ENCODE measurements at places on chromosomes 2 and 18.

- DNase-seq = no peak
Observed at GRCh38 chr2:233442028-233442310, 87.7 kb downstream of the DGKD start.

DNA sequence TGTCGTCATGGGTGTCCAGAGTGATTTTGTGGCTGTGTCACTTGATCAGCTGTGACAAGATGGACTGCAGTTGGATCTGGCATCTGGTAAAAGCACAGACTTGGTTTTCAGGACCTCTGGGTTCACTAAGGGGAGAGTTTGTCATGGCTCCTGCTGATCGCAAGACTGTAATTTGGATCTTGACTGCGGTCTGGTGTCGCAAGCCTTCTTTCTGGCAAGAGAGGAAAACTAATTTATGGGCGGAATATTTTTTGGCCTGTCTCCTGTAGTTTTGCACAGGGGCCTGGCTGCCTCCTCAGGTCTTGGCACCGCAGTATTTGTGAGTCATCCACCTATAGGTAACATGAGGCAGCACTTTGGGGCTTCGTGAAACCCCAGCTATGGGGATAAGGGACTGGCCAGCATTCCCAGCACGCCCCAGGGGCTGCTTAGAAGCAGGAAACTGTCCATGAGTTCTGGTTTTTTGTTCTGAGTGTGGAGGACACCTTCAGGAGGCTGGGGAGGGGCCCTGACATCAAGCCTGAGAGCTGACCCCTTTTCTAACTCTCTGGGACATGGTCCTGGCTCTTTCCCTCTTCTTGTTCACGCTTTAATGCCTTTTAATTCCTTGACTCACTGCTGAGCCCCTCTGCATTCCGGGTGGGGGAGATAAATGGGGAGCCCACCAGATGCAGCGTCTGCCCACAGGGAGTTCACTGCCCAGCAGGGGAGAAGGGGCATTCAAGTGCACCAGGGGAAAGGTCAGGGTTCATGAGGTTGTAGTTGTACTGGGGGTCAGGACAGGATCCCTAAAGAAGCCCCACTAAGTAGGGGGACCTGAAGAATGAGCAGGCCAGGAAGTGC lies 12.2 kb downstream of the SH3BP4 start:
- peak; percentile 53 for DNase-seq

- no peak for DNase-seq
Observed at GRCh38 chr2:110872521-110872920, 140.1 kb downstream of the ACOXL start.

GRCh38 chr2:186183406-186183805 lies 302.7 kb upstream of the ZC3H15 start:
- DNase-seq = no peak

DNA sequence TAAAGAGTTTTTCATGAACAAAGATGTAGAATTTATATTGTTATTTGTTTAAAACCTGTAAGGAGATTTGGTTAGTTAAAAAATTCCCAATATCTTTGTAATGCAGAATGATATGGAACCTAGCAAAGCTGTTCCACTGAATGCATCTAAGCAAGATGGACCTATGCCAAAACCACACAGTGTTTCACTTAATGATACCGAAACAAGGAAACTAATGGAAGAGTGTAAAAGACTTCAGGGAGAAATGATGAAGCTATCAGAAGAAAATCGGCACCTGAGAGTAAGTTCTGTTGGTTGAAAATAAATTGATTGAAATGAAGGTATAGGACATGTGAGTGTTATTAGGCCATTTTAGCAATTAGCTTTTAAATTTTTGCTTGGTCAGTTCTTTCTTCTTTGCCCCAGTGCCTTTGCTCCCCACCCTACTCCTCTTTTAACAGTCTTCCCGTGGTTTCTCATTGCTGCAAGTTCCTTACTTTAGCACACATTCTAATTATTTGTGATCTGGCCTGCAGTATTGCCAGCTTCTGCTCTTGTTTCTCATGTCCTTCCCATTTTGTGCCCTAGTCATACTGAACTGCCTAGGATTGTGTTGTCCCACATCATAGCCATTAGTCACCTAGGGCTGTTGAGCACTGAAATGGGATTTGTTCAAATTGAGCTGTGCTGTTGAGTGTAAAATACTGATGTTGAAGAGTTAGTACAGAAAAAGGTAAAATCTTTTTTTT lies 36.6 kb downstream of the VAPA start:
- DNase-seq = peak; percentile 73

DNA sequence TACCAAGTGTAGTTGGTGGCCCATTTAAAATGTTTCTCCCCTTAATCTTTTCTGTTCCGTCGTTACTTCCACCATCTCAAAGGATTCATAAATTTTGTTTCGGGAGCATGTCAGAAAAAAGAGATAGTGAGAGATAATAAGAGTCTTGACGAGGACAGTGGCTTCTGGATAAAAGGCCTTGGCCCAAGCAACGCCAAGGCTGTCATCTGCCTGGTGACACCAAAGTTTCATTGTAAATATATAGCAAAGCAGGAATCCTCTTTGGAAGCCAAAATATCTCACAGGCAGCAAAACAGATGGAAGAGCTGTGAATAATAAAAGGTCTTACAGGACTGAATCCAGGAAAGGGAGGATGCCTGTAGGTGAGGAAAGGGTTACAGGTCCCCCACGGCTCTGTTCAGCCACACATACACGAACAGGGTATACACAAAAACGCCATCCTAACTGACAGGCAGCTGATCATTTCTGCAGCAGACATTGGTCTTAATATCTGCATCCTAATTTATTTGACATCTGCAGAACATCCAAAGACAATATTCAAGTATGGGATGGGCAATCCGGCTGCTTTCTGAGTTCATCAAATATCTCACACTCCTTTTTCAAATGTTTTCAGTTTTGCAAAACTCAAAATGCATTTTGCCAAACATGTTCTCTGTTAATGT lies 382.8 kb downstream of the OSR1 start:
- DNase-seq = no peak

GRCh38 chr2:29010946-29011345 lies 29.8 kb downstream of the TOGARAM2 start:
- peak; percentile 92 for DNase-seq

DNA sequence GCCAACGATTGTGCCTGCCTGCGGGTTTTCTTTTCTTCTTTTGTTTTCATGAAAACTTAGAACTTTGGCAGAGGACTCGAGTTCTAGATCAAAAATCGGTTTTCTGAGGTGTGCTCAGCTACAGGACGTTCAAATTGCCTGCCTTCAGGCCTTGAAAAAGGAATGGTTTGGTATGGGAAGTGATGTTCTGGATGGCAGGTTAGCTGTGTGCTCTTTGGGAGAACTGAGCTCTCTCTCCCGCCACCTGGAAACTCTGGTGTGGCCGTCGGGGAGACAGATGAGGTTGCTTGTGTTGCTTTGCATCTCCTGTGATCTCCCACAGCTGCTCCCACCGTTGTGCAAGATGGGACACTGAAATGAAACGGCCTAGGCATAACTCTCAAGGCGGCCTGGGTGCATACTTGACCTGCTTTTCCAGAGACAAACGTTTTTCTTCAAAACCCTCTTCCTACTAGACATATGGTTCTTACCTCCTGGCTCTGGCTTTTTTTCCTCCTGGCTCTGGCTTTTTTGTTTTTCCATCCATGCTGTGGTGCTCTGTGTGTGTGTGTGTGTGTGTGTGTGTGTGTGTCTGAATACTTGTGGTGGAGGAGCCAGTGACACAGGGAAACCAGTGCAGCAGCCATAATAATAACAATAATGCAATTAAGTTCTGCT lies 2.0 kb downstream of the FMNL2 start:
- peak; percentile 67 for DNase-seq

- peak; percentile 58 for DNase-seq
Observed at GRCh38 chr2:206642075-206643025, at the start of gene FAM237A. Gene FAM237A (plus strand): TSS chr2:206642487. CDS start chr2:206644237, 1,750 bp downstream.

- no peak for DNase-seq
Observed at GRCh38 chr2:142415461-142415860, 284.6 kb upstream of the LRP1B start.

DNA sequence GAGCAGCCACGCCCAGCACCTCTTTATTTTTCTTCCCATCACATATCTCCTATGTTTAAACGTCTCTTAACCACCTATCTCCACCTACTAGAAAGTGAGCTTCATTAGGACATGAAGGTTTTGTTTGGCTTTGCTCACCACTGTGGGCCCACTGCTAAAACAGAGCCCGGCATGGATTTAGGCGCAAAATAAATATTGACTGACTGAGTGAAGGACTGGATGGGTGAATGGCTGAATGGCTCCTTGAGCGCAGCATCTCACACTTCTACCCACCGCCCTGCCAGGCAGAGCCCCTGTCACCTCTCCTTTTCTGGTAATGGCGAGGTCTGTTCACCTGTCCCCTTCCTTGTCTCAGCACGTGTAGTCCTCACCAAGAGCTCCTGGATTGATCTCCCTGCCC lies 10.1 kb downstream of the CAPG start:
- DNase-seq = no peak

DNA sequence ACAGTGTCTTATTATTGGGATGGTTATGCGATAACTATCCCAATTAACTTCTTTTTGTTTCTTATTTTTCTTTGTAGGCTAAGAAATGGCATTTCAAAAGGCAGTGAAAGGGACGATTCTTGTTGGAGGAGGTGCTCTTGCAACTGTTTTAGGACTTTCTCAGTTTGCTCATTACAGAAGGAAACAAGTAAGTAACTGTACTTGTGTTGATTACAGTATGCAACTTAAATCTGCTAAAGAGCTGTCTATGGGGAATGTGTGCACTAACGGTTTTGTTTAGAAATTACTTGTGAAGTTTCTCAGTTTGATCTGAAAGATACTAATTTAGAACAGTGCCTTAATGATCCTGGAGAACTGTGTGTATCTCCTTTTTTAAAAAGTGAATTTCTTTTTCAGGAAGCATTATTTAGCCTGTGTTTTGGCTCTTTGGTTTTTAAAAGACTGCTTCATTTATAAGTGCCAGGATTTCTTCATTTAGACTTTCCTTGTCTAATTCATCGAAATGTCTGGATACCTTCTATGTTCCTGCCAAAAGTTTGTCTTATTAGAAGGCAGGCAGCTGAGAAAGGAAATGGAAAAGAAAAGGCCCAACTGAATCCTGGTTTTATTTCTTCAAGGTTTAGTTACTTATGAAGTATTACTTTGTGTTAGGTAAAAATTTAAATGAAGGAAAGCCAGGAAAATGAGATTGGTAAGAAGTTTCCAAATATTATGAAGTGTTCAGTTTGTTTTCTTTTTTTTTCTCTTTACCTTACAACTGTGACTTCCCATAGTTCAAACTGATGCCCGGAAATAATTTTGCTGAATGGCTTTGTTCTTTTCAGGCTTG lies 40.1 kb downstream of the GPD2 start:
- DNase-seq = no peak

- no peak for DNase-seq
Observed at GRCh38 chr18:31591113-31591512, 564 bp upstream of the TTR start.

GRCh38 chr2:160606341-160606740 lies 112.7 kb upstream of the RBMS1 start:
- peak; percentile 26 for DNase-seq

DNA sequence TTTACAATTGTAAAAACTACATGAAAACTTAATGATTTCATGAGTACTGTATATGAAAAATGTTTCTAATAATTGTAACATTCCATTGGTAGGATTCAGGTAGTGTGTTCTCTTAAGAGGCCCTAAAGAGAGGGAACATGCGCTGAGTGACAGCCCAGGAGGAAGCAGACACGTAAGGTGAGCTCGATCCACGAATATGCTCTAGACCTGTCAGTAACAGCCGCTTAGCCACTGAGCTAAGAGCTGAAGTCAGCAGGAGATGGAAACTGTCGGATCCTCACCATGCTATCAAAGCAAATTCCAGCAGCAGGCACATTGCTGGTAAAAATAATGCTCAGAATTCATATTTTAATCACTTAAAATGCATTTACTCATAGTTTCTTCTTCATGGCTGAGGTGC lies 346.5 kb downstream of the TGIF1 start:
- no peak for DNase-seq

GRCh38 chr2:107276034-107276433 lies 390.1 kb upstream of the ST6GAL2 start:
- no peak for DNase-seq

DNA sequence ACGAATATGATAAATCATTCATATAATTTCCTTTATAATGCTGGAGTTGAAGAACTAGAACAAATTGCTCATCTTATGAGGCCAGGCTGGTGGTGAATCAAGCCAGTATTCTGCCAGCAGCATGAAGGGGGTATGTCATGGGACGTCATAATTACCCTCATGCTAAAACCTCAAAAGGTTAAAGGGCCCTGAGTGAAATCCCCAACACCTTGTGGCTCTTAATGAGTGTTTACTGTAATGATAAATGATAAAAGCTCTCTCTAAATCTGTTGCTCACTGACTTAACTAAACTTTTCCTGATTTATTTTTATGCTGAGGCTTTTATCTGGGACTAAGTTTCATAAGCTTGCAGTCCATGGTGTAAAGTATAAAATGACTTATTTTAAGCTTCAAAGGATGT lies 18.3 kb upstream of the NEDD4L start:
- peak; percentile 12 for DNase-seq

- DNase-seq = no peak
Observed at GRCh38 chr2:216845426-216845825, 14.4 kb downstream of the TNP1 start.

- DNase-seq = peak; percentile 9
Observed at GRCh38 chr2:74502147-74502719, 2.8 kb upstream of the LBX2 start.

DNA sequence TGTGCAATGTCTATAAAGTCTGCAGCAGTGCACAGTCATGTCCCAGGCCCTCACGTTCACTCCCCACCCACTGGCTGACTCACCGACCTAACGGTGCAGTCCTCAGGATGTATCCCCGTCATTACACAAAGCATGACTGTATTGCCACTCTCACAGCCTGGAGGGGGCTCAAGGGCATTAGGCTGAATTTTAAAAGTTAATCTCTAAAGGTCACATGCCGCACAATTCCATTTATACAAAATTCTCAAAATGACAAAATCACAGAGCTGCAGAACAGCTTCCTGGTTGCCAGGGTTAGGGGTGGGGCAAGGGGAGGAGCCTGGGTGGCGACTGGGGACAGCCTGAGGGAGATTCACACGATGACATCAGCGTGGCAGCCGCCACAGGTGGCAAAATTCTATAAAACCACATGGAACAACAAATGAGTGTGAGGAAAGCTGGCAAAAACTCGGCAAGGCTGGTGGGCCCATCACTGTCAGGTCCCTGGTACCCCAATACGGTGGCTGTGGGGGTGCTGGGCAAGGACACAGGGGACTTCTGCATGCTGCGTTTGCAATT lies 97.6 kb downstream of the NDUFA10 start:
- peak; percentile 93 for DNase-seq

DNA sequence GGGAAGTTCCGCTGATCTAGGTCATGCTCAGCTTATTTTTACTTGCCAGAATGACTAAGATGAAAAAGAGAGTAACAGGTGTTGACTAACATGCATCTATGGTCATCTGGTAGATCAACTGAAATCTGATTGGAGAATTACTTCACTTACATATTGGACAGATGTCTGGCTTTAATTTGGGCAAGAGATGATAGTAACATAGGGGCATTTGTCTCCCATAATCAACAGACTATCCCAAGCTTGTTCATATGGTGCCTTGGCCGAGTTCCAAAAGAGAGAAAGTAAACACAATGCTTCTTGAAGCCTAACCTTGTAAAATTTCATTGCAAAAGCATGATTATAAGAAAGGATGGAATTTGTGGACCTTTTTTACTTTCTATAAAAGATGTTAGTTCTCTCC lies 503.7 kb downstream of the ADCYAP1 start:
- DNase-seq = no peak

- DNase-seq = no peak
Observed at GRCh38 chr2:218329027-218329825, 27.4 kb upstream of the CATIP start.
